Ascending aorta (tissue), 2 donors: ENCODE measurements at places on chromosomes 3 and 15.
A peak's percentile ranks its signal among the peaks of the same experiment; 100 is the strongest.

- no peak for DNase-seq
Observed at GRCh38 chr3:156445117-156446090, 109.5 kb downstream of the SSR3 start.

- no peak for DNase-seq
Observed at GRCh38 chr3:140219923-140220452, 285.0 kb downstream of the CLSTN2 start.

GRCh38 chr15:59835776-59836175 lies 146.7 kb upstream of the BNIP2 start:
- DNase-seq, result no peak

DNA sequence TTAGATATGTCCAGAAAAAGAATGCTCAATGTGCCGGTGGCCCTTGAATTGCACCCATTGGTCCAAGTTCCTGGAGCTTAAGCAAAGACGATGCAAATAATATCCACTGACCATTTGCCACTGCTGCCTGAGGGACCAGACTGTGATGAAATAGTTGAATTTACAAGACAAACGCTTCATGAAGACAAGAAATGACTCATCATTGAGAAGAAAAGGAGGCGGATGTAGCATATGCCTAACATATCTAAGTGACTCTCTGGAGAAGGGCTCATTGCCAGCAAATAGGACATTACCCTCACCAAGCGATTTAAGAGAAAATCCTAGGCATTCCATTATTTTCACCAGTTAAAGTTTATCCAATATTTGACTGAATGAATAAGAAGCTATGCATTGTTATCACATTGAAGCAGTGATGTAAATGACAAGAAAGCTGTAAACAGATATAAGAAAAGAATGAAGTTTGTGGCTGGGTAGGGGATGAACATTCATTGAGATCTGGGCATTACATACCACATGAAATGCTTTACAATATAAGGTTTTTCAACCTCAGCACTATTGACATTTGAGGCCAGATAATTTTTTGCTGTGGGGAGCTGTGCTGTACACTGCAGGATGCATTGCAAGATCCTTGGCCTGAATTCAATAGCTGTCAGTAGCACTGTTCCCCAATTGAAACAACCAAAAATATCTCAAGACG lies 48.9 kb upstream of the CPNE4 start:
- DNase-seq, result no peak

GRCh38 chr3:179765396-179765795 lies 112.6 kb downstream of the USP13 start:
- DNase-seq, result no peak

DNA sequence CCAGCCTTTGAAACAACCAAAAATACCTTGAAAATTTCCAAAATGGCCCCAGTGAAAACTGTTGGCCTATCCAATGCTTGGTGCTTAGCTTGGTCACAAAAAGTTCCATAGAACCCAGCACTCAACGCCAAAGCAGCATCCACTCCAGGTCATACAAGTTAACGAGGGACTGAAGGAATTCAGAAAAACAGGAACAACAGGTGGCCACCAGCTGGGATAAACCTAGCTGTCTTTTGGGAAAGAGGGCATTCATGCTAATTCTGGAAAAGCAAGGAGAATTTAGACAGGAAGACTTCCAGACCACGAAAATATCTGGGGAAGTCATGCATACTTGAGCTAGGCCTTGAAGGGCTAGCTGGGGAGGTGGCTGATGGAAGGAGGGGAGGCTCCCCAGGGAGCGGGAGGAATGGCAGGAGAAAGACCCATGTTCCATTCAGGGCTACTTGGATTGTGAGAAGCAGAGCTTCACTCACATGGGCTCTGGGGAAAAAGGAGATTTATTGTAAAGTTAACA lies 28.6 kb downstream of the COLQ start:
- no peak for DNase-seq

GRCh38 chr3:82079335-82079890 lies 318.0 kb upstream of the GBE1 start:
- no peak for DNase-seq

DNA sequence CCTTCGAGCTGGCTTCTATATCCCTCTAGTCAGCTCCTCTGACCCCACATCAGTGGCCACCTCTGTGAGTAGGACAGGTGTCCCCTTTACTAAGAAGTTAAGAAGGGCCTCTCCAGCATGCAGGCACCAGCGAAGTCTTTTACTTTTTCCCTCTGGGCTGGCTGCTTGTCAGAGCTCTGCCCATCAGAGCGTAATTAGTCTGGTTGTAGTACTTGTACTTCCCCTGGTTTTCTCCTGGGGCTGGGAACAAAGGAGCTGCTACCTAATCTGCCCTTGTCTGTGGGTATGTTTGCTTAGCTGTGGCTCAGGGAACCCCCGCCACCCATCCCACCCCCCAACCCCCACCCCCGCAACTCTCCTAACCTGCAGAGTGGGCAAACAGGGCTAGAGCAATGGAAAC lies 27.4 kb upstream of the ALPK3 start:
- no peak for DNase-seq

DNA sequence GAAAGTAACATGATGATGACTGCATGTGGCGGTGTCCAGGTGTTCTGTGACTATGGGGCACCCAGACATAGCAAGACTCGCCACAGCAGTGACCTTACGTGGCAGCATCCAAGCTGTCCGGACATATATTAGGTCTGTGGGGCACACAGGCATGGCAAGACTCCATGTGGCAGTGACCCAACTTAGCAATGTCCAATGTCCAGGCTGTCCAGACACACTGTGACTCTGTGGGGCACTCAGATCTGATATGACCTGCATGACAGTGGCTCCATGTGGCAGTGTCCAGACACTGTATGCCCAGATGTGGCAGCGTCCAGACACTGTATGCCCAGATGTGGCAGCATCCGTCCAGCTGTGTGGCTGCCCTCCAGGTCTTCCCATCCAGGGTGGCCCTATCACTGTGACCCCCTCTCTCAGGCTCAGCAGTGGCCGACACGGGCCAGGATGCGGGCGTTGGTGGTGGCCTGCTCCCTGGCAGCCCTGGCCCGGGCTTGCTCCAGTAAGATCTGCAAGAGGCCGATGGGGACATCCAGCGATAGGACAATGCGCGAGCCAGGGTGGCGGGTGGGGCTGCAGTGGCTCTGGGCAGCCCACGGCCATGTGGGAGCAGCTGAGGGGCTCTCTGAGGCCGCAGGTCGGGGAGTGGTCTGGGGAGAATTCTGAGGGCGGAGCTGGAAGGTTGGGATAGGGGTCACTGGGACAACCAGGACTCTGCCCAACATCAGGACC lies 1.1 kb downstream of the UCN2 start:
- no peak for DNase-seq

- DNase-seq, result no peak
Observed at GRCh38 chr3:37957539-37957936, 33.0 kb upstream of the VILL start.

- no peak for DNase-seq
Observed at GRCh38 chr3:4907643-4908432, 71.4 kb upstream of the BHLHE40 start.

DNA sequence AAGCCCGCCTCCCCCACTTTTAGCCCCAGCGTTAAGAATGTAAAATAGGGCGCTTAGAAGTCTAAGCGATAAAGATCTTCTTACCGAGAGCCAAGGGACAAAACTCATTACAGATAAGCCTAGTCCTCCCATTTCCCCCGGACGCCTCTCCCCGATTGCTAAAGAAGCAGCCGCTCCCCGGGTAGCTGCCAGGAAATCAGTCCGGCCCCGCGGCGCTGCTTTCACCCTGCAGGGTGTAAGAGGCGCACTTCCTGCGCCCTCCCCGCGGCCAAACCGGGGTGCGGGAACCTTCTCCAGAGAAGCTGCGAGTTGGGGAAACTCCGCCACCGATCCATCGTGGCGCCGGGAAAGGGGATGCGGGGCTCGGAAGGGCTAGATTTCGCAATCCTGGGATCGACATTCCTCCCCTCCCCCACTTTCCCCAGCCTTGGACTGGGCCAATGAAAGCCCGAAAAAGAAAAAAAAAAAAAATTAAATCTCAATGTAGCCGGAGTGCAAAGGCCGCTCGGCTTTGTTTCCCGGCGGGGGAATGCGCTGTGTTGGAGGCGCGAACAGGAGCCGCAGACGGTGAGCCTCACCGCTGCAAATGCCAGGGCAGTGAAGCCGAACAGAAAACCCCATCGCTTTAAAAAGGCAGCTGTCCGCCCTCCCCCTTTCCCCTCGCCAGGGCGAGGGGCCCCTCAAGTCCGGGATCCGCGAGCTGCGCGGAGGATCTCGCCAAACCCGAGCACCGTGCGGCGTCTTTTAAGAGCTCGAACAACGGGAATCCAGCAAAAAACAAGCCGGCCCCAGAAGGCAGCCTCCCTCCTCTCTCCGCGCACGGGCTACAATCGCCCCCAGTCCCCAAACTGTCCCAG lies 626 bp upstream of the PTPRG start:
- DNase-seq, result no peak

GRCh38 chr3:634511-634910 lies 437.9 kb downstream of the CHL1 start:
- no peak for DNase-seq

- no peak for DNase-seq
Observed at GRCh38 chr15:85693277-85693676, 101.4 kb downstream of the KLHL25 start.

GRCh38 chr15:70795311-70795665 lies 31.9 kb upstream of the UACA start:
- DNase-seq, result no peak

GRCh38 chr15:95182091-95182490 lies 950.7 kb downstream of the MCTP2 start:
- DNase-seq, result no peak

GRCh38 chr3:151483961-151484520 lies 23.2 kb upstream of the IGSF10 start:
- no peak for DNase-seq

DNA sequence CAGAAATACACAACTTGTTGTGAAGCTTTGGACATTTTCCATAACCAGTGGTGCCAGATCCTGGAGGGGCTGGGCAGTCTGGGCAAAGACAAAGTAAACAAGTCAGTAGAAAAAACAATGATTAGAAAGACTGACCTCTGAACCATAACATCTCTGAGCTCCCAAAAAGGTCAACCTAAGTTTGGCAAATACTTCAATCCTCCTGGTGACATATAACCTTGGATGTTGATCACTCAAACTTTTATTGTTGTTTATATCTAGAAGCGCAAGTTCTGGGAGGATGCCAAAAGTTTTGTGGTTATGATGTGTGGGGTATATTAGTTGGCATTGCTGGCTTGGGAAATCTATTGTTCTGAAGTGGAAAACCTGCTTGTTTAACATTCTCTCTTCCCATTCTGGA lies 257.7 kb downstream of the DIPK2A start:
- DNase-seq, result no peak

GRCh38 chr3:128152419-128153155 lies 694 bp upstream of the EEFSEC start:
- DNase-seq, result no peak

DNA sequence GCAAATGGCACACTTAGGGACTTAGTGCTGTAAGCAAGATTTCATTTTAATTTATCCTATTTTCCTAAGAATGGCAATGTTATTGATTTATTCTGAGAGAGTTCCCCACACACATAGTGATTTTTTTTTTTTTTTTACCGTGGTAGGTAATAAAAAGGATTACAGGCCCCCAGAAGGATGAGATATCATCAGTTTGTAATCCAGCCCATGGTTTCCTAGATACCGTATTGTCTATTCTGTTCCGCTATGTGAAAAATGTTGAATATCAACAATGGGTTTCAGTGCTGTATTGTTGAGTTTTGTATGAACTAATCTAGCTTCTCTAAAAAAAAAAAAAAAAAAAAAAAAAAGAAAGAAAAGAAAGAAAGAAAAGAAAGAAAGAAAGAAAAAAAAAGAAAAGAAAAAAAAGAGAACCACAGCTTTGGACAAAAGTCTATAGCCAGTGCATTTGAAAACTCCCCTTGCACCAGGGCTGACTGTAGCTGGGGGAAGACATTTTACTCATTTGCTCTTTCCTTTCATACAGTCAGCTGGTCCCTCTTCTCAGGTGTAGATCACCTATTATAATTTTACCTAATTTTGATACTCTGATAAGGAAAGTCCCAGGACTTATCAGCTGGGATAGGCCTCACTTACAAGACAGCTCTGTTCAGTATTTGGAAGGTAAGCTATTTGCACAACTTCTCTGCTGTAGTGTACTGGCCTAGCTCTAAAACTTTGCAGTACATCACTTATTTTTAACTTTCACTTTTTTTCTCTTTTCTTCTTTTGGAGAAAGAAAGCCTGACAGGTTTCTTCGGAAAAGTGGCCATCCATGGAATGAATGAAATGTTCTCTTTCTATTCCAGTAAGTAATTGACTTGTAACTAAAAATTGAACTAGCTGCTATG lies 101.4 kb upstream of the SOX2 start:
- DNase-seq, result no peak

GRCh38 chr15:57463360-57463759 lies 87.1 kb downstream of the CGNL1 start:
- no peak for DNase-seq

GRCh38 chr3:120428924-120429323 lies 21.9 kb downstream of the FSTL1 start:
- peak; percentile 58 for DNase-seq

DNA sequence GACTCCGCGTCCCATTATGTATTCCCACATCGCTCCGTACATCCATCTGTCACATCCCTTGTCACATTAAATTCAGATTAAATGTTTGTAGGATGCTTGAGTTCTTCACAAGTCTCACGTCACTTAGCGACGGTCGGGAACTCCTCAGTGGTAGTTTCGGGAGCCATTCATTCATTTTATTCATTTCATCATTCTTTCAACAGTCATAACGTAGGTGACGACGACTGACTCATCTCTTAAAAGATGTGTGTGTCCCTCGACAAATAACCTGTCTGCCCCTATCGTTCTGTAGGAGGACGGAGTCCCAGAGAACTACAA lies 272 bp upstream of the SRPRB start:
- DNase-seq, result no peak

DNA sequence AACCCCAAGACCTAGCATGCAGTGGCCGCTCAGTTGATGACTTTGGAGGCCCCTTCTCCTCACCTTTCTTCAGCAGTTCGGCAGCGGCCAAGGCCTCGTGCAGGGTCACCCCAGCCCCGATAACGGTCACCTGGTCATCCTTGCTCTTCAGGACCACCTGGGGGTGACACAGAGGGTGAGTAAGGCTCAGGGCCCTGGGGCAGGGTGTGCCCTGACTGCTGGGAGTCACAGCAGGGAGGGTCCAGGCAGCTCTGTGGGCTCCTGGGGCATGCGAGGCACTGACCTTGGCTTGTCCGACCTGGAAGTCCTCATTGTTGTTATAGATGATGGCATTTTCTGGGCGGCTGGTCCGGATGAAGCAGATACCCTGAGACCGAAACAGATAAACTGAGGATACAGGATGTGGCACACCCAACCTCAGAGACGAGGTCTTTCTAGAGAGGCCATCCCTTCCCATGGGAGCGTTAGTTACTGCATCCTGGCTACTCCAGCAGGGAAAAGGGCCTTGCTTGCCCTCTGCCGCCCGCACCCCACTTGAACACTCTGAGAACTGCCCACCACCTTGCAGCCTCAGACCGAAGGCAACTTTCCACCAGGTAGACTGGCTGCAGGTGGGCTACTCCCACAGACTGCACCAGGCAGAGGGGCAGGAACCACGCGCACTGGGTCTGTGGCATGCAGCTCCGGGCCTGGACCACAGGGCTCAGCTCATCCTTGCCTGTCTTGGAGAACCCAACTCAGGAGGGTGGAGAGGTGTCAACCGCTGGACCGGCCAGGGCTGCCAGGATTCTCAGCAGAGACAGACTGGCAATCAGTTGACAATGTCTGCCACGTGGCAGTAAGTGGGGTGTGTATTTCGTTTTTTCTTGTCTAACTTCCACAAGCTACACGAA lies 27.6 kb downstream of the TKT start:
- no peak for DNase-seq

- no peak for DNase-seq
Observed at GRCh38 chr15:82168296-82168695, 94.2 kb downstream of the EFL1 start.
